Cortex of kidney (tissue), 1 donor: ENCODE measurements at places on chromosomes 16 and 17.

DNA sequence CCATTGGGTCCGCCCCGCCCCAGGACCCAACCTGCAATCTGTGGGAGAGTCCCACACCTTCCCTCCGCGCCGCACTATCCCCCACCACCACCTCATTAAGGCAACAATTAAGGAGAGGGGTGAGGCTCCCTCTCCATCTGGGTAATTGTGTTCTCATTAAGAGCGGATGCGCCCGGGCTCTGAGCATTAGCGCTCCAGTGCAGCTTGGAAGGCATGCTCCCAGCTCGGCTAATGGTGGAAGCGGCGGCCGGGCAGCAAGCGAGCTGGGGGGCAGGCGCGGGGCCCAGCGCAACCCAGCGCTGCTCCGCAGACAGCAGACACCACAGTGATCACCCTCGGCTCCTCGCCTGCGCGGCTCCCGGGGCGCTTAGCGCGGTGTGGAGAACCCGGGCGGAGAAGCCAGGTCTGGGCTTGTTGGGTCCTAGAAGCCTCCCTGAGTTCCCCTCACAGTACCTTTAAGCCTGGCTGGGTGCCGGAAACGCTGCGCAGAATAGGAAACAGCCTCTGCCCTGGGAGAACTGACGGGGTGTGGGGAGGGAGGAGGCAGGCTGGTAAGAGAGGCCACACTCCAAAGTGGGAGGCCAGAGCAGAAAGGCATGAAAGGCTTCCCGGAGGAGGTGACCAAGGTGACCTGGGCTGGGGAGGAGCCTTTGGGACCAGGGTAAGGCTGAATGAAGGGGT lies 6.4 kb downstream of the CBLN1 start:
- no peak for DNase-seq

DNA sequence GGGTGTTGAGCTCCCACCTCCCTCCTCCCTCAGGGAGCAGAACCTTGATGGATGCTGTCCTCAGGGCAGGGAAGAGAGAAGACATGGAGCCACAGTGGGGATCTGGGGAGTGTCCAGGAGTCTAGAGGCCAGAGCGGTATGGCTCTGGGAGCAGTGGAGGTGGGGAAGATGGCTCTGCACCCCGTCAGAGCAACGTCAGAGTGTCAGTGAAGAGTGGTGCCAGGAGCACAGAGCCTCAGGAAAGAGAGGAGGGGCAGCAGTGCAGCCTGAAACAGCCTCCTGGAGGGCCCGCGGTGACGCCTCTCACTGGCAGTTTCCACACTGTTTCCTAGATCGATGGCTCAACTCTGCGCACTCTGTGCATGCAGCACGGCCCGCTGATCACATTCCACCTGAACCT lies 23.2 kb upstream of the SLC5A11 start:
- no peak for DNase-seq

DNA sequence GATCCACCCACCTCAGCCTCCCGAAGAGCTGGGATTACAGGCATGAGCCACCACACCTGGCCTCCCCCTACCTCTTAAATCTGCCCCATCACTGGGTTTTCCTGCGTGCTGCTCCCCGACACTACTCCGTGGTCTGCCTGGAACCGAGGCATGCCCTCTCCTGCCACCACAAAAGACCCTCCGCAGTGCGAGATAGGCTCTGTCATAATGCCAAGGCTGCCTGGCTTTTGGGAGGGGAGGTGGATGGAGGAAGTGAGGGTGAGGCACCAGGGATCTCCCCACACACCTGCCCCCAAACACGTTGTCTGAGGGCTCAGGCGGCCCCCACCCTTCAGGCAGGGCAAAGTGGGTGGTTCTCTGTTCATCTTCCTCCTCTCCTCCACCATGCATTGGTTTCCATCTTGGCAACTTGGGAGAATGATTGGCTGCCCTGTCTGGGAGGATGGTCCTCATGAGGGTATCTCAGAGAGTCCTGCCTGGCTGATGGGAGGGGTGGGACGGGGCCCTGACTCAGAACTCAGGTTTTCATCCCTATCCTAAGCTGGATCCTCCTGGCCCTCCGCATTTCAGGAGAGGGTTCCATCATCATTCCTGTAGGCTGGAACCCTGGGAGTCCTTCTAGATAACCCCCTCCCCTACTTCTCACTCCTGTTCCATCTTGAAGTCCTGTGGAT lies 23.2 kb downstream of the IGFBP4 start:
- no peak for DNase-seq

GRCh38 chr17:72456075-72456474 lies 335.3 kb downstream of the SOX9 start:
- DNase-seq: no peak

DNA sequence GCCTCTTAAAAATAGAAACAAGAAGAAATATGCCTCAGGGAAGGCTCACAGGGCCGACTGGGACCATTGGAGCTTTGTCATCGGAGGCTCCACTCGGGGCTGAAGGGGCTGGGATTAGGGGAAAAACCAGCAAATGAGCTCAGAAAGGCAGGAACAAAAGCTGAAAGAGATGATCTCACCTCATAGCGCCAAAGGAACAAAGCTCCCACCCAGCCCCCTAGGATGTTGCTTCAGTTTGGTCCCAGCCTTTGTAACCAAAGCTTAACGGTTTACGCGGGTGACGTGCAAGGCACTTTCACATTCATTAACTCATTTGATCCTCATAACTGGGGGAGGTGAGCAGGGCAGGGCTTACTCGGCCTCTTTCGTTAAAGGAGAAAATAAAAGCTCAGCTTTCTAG lies 168.5 kb upstream of the DYNLRB2 start:
- no peak for DNase-seq

GRCh38 chr16:24525970-24526559 lies 13.3 kb upstream of the RBBP6 start:
- no peak for DNase-seq

DNA sequence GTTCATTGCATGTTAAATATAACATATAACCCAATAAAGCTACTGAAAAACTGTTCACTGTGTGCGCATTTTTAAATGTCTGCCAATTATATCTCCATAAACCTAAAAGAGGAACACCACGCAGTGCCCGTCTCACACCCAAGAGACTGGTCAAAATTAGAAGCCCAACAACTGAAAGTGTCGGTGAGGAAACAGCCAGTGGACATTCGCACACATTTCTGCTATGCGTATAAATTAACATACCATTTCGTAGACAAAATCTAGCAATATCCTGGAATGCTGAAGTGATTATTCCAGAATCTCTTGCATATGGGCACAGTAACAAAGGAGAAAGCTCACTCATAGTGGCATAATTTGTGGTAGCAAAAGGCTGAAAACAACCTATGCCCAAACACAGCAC lies 55.9 kb downstream of the CPPED1 start:
- no peak for DNase-seq

- DNase-seq: no peak
Observed at GRCh38 chr16:78677181-78677731, 577.8 kb downstream of the WWOX start.

DNA sequence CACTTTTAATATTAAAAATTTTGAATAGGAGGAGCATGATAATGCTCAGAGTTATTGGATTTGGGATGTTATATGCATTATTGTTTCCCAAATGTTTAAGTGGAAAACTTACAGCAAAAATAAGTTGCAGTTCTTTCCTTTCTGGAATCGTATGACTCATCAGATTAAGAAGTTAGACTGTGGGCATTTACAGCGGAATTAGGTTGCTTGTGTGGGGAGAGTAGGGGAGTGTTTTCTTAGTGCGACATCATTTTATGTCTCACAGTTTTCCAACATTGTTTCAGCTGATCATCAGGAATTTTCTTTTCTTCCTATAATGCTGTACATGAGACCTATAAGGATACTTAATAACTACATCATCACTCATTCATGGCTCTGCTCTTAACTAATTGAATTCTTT lies 1631.8 kb downstream of the CDH8 start:
- no peak for DNase-seq

GRCh38 chr17:36947922-36948716 lies 635 bp upstream of the AATF start:
- no peak for DNase-seq

- DNase-seq: no peak
Observed at GRCh38 chr17:10166176-10166935, 32.0 kb downstream of the GAS7 start.

DNA sequence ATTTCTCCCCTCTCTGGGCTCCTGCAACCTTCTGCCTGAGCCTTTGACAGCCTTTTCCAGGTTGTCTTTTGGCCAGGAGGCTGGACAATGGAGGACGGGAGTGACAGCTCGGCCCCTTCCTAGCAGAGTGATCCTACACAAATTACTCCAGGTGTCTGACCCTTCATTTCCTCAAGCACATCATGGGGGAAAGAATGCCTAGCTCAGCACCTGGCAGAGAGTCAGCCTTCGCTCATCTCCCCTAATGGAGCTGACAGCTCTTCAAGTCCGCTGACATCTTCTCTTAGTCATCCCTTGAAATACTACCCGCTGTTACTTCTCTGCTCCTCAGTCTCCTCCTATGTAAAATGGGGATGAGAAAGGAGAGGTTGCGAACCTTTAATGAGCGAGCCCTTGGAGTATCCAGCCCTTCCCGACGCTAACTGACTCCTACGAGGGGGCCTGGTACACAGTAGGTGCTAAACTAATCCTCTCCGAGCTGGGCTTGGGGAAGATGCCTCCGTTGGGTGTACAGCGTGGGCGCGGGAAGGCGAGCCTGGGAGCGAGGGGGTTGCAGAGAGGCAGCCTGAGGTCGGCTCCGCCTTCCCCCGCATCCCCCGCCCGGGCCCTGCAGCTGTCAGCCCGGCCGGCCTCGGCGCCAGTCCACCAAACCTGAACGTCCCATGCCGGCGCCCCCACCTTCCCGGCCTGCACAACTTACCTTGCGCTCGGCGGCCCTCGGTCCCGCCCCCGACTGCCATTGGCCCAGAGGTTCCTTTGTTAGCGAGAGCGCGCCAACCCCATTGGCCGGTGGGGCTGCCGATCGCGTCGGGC lies 480 bp upstream of the MPRIP start:
- DNase-seq: no peak

- no peak for DNase-seq
Observed at GRCh38 chr16:63672493-63672892, 1449.4 kb downstream of the CDH11 start.

GRCh38 chr16:72493716-72494415 lies 321.9 kb upstream of the PMFBP1 start:
- no peak for DNase-seq

- DNase-seq: no peak
Observed at GRCh38 chr16:10936272-10936984, 5.8 kb downstream of the DEXI start.

GRCh38 chr17:5468075-5468473 lies 708 bp downstream of the DHX33 start:
- DNase-seq: no peak

GRCh38 chr16:70252355-70252988 lies 732 bp upstream of the EXOSC6 start:
- DNase-seq: no peak

DNA sequence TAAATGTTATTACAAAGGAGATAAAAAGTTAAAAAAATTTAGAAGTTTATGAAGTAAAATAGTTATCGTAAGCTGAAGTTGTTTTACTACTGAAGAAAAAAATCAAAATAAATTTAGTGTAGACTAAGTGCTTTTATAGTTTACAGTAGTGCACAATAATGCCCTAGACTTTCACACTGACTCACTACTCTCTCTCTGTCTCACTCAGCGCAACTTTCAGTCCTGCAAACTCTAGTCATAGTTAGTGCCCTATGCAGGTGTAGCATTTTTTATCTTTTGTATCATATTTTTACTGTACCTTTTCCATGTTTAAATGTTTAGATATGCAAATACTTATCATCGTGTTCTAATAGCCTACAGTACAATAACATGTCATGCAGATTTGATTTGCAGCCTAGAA lies 17.7 kb upstream of the TOM1L1 start:
- no peak for DNase-seq

DNA sequence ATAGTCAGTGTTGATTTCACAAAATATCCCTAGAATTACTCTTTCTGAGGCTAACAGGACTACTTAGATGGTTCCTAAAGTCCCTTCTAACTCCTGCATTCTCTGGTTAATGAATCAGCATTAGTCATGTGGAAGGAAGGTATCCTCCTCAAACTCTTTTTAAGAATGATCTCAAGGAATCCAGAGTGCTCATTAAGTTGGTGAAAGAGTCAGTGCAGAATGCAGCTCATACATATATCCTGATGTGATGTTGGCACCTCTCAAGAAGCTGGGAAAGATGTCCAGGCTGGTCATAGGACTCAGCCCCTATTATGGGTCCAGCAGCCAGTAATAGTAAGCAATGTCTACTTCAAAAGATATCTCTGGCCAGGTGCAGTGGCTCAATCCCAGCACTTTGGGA lies 65.5 kb downstream of the PIGL start:
- DNase-seq: no peak
